ENCODE measurements at places on chromosomes 3 and 15. TPM values are rescaled to one million over a fixed set of nuclear protein-coding genes. Genes with fewer than 3 reads are reported as not detected.

DNA sequence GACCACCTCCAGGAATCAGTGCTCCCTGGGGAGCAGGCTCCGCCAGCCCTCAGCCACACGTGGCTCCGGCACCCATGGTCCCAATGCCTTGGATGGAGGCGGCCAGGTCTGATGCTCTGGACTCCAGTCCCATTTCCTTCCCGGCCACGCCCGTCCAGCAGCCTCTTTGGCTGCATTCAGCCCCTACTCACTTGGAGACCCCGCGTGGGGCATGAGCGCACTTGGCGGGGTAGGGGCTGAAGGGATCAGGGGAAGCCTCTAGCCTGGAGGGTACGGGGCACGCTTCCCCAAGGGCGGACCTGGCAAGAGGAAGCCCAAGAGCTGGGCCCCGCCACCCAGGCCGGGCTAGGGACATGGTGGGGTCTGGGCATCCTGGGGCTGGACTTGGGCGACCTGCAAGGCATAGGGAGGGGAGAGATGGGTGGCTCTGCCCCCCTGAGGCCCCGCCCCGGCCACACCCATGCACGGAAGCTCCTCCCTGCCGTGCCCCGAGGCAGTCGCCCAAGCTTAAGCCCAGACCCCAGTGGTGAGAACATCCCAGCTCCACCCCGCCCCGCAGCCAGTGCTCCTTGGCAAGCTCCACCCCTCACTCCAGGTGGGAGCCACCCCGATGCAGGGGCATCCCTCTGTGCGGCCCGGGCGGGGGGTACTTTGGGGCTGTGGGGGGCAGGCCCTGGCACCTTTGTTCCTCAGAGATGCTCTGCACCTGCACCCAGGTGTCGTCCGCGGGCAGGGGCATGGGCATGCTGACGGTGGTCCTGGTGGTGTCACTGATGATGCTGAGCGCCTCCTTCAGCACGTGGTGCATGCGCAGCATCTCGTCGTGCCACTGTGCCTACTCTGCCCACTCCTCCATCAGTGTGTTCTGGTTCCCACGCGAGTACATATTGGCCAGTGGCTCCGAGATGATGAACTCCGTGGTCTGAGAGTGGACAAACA lies 163.5 kb downstream of the GOLGA6L4 start:
- no peak for DNase-seq

CAMKV gene
- total RNA-seq, result 1.6 TPM

DNA sequence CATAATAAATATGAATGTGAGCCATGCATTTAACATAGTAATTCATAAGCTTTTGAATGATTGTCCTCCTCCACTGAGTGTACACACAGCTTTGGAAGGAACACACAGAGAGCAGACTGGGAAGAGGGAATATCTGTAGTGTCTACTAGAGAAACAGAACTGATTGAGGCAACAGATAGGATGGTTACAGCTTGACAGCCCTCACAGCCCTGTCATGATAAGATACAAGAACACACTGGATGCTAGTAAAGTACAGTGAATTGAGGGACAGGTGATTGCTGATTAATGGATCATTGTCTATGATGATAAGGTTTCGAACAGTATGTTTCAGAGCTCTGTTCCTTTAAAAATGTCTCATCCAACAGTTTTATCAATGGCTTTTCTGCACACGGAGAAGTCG lies 383.4 kb upstream of the GBE1 start:
- no peak for DNase-seq

DNA sequence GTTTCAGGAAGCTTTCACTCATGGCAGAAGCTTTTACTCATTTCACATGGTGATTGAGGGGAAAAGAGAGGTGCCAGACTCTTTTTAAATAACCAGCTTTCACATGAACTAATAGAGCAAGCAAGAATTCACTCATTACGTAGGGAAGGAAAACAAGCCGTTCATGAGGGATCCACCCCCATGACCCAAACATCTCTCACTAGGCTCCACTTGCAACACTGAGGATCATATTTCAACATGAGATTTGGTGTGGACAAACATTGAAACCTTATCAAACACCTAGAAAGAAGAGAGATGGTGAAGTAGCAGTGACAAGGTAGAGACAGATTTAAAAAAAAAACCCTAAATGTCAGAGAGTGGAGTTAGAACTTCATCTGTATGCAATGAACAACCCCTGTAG lies 408.6 kb upstream of the PDZRN3 start:
- DNase-seq, result no peak

NR2E3 gene
- not detected for total RNA-seq

DNA sequence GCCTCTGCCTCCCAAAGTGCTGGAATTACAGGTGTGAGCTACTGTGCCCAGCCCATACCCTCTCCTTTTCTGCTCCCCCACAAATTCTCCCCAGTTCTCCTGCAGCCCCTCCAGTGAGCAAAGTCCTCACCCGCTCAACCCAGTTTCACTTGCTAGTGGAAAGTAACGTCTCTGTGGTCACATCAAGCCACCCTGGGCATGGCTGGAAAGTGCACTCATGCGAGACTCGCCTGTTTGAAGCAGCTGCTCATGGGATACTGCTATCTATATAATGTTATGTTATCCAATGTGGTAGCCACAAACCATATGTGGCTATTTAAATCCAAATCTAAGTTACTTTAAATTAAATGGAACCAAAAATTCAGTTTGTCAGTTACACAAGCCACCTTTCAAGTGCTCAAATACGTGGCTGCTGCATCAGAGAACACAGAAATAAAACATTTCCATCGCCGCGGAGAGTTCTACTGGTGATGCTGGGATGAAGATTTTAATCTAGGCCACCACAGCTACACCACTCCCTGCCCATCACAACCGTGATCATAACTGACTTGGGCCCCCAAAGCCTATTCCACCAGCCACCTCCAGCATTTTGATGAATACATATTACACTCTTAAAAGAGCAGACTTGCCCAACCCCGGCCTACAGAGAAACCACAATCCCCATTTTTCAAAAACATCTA lies 119.4 kb downstream of the LIPC start:
- DNase-seq, result peak; percentile 54

OIP5 gene
- 23.0 TPM for total RNA-seq

- no peak for DNase-seq
These were observed 48.4 kb downstream of the EPHA3 start for GRCh38 chr3:89155811-89156210.

DNA sequence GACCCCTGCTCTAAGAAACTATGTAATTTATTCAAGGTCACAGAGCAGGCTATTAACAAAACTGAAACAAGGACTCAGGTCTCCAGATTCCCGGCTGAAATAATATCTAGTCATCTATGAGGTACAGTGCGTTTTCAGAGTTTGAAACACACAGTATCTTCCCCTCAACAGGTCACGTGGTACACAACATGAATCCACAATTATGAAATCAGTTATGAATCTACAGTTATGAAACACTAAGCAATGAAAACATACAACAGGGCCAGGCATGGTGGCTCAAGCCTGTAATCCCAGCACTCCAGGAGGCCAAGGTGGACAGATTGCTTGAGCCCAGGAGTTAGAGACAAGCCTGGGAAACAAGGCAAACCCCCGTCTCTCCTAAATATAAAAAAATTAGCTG lies 72.7 kb downstream of the FSIP1 start:
- no peak for DNase-seq

- DNase-seq, result no peak
These were observed 97.8 kb upstream of the ROBO2 start for GRCh38 chr3:76942101-76942500.

DNA sequence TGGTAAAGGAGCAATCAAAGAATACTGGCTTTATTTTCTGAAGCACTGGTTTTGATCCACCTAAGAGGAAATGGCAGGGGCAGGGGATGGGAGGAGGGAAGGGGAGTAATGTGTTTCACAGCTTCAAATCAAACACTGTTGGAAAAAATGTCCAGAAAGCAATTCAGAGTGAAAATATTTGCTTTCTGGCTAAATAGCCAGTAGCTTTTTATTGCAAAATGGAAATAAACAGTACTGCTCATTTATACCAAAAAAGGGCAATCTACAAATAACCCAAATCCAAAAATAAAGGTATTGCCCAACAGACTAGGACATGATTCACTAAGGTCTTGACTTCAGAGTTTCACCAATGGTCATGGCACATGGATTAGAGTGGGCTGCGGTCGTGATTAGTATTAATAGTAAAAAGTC lies 279.3 kb upstream of the THBS1 start:
- DNase-seq, result no peak

- DNase-seq, result no peak
These were observed 137.9 kb downstream of the SNRPN start for GRCh38 chr15:25092661-25093060.

COL6A5 gene
- total RNA-seq, result not detected

- no peak for DNase-seq
These were observed 1.2 kb downstream of the CPA3 start for GRCh38 chr3:148866261-148866660.

GRCh38 chr3:39050029-39050428 lies 1.7 kb downstream of the SCN11A start:
- no peak for DNase-seq

TGM4 gene
- total RNA-seq, result not detected

DNA sequence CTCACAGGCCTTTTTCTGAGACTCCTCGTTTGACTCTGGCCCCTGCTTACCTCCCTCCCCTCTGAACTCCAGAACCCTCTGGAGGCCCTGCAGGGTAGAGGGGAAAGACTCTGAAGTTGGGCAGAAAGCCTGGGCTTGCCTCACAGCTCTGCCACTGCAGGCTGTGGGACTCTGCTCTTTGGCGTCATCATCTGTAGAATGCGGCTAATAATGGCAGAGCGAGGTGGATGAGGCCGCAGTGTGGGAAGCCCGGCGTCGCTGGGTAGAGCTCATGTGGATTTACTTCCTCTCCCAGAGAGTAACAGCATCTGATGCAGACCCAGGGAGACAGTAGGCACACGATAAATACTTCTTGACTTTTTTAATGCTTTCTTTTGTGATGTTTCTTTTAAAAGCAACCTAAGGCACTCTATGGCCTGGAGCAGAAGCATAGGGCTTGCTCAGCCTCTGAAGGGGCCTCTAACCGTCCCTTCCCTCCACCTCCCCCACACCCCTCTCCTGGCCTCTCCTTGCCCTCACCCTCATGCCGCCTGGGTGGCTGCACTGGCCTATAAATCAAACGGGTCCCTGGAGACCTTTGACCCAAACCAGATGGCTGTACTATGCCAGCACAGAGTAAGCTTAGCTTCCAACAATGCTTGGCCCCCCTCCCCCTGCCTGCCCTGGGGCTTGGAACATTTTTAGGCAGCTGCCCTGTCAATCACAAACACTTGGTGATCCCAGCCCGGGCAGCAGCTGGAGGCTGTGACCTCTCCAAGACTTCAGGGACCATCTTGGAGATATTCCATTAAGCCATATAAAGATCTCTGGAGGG lies 32.9 kb downstream of the SPSB4 start:
- DNase-seq, result no peak

GRCh38 chr15:40279437-40280141 lies 3.3 kb downstream of the ANKRD63 start:
- DNase-seq, result peak; percentile 68

ETV5 gene
- 1.0 TPM for total RNA-seq

HRH1 gene
- total RNA-seq, result 0.06 TPM

GRCh38 chr3:100081986-100082692 lies 32.2 kb downstream of the FILIP1L start:
- no peak for DNase-seq

DNA sequence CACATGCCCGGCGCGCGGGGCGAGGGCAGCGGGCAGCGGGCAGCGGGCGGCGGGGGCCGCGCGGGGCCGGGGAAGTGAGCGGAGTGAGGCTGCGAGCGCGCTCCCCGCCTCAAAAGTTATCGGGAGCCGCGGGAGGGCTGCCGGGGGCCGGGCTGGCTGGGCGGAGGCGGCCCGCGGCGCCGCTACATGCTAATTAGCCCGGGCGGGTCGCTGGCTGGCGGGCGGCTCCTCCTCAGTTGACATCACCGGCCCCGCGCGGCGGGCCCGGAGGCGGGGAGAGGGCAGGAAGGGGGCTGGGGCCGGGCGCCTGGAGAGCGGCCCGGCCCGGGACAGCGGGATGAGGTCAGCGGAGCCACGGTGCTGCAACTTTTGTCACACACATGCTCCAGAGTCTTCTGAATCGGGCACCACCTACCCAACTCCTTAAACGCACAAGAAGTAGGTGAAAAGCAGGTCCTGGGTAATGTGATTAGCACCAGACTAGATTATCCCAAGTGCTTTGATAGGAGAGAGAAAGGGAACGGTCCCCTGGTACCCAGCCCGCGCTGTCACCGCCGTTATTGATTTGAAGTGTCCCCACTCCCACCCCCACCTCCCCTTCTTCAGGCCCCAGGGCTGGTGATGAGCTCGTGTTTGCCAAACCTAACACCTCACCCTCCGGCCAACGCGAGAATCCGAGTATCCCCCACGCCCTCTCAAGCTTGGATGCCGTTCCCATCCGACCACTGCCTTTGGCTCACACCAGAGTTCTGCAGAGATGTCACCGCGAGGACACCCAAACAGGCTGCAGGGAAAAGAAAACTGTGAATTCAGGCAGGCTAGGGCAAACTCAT lies at the start of gene HEG1:
Gene HEG1, minus strand, starts transcription at position 85 of the 833 bp plus-strand sequence. CDS start 107 bp downstream, outside the sequence.
- DNase-seq, result peak; percentile 84

CD96 gene
- total RNA-seq, result 70.3 TPM

- DNase-seq, result no peak
These were observed 235.1 kb upstream of the GAP43 start for GRCh38 chr3:115388166-115388565.

GRCh38 chr3:188390775-188391443 lies 237.0 kb downstream of the LPP start:
- no peak for DNase-seq

DNA sequence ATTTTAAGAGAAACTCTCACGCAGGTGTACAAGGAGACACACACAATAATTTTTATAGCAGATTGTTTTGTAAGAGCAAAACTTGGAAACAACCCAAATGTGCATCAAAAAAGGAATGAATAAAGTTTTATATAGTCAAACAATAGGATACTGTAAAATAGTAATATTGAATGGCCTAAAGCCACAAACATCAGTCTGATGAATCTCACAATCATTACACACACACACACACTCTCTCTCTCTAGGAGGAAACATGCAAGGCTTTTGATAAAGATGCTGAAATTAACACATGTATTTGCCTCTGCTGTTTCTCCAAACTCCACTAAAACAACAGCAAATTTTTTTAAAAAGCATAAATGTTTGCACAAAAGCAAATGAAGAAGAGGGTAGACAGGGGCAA lies 37.3 kb downstream of the ADIPOQ start:
- no peak for DNase-seq

FGF12 gene
- not detected for total RNA-seq

All from activated naive CD8-positive, alpha-beta T cell treated with anti-CD3 and anti-CD28 coated beads for 36 hours (primary cell).